ENCODE measurements at places on chromosomes 4 and X.

- DNase-seq: no peak
Measured at GRCh38 chr4:137700751-137701150, 168.5 kb upstream of the PCDH18 start.

DNA sequence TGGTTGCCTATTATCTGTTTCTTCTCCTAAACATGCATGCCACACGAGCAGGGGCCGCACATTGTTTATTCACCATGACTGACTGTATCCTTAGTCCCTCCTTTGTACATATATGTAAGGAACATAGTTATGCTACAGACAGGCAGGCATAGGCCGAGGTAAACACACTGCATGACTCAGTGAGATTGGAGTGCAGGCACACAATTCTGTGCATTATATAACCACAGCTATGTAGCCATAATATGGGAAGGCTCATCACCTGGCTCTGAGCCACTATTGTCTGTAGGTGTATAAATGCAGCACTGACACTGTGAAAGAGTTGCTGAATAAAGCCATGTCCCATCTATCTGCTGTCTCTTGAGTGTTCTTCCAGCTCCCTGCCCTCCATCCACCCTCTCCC lies 431.6 kb downstream of the IDS start:
- no peak for DNase-seq

DNA sequence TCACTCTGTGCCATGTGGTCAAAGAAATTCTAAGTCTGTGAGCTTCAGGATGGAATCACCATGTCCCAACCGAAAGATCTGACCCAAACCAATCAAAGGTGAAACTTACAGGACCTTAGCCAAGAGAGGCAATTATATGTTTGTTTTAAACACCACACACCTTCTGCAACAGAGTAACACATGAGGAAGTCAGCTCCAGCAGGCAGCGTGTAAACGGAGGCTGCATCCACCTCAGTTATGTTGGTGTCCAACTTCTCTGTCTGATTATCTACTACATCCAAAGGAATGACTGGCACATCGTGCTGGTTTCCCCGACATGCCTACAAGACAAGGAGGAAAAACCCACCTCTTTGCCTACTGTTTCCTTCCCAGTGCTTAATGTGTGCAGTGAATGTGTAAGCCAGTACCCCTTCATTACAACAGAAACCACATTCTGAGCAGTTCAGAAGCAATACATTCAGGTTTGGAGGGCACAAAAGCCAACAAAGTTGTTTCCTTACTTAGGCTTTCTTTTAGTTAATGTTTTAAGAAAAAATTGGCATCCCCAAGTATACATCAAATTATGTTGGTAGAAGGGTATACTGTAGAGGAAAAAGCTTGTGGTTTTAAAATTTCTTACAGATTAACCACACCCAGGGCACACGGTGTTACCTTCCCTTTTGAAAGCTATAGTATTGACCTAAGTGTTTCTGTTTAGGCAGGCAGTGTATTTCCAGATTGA lies 12.4 kb downstream of the CASP6 start:
- peak; percentile 31 for DNase-seq

- no peak for DNase-seq
Measured at GRCh38 chrX:13093529-13094140, 49.2 kb upstream of the FAM9C start.

- no peak for DNase-seq
Measured at GRCh38 chr4:4474476-4474875, 67.4 kb downstream of the STX18 start.

- no peak for DNase-seq
Measured at GRCh38 chr4:108261026-108261425, 92.3 kb upstream of the LEF1 start.

GRCh38 chr4:90181644-90182043 lies 54.5 kb downstream of the CCSER1 start:
- no peak for DNase-seq

GRCh38 chr4:88592600-88593448 lies 544 bp downstream of the HERC3 start:
- peak; percentile 20 for DNase-seq

DNA sequence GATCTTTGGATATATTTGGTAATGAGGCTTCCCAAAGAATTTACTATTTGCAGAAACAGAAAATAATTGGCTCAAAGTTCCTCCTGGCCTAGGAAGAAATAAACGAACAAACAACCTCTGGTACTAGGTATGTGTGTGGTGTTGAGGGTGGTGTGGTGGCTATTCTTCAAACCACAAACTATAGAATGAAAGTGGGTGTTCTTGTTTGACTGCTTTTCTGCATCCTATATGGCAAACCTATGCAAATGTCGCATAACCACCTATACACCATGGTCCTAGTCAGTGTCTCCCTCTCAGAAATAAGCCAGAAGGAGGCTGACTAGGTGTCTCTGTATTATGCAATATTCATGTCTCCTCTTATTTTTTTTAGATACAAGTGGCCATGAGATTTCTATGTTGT lies 106.6 kb upstream of the PCDH18 start:
- no peak for DNase-seq

GRCh38 chrX:25300994-25301393 lies 285.2 kb upstream of the ARX start:
- DNase-seq: no peak

GRCh38 chr4:114890773-114891172 lies 222.6 kb downstream of the NDST4 start:
- no peak for DNase-seq

- no peak for DNase-seq
Measured at GRCh38 chr4:54843946-54844345, 186.2 kb downstream of the KIT start.

DNA sequence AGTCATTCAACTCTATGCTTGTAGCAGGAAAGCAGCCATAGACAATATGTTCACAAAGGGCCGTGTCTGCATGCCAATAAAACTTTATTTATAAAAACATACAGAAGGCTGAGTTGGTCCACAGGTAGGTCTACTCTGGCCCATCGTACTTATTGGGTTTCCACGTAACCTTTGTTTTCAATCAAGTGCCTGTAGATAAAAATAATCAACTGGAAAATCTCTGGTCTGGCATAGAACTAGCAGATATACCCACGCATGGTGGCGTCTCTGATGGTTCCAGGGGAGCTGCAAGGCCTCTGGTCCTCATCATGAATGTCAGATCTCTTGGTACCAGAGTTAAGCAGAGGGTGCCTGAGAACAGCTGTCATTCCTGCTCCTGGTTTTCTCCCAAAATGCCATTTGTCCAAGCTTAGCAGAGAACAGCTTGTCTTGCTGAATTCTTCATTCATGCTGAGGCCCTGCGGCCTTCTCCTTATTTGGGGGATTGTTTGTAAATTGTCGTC lies 31.4 kb upstream of the JAKMIP1 start:
- no peak for DNase-seq

DNA sequence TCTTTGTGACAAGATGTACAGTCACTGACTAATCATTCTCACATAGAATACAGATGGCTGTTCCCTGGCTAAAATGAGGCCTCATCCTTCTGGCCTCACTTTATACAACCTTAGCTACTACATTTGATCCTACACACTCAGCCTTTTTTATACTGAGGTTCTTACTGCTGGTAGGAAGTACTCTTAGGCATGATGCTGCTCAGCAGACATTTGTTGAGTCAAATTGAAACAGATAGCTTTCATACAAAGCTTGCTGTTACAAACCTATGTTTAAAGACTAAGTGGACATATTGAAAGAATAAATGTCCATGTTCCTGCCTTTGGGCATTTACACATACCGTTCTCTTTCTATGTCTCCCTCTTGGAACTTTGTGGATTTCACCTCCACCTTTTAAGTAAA lies 154.9 kb downstream of the NPFFR2 start:
- DNase-seq: no peak

- DNase-seq: no peak
Measured at GRCh38 chrX:11386812-11387211, 93.6 kb downstream of the AMELX start.

DNA sequence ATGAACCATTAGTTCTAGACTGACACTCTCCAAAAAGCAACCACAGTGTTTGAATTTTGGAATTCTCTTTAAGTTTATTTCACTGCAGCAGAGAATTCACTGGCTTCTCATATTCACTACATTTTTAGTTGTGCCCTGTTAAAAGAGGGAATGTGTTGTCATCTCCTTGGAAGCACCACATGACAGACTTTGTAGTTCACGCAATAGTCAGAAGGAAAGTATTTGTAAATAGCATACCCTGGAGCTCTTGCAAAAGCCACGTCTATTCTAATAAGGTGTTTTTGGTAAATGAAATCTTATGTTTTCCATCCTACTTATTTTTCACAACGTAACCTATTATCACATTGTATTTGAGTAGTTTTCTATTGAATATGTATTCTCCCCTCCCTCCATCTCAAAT lies 25.8 kb downstream of the DOCK11 start:
- DNase-seq: no peak

DNA sequence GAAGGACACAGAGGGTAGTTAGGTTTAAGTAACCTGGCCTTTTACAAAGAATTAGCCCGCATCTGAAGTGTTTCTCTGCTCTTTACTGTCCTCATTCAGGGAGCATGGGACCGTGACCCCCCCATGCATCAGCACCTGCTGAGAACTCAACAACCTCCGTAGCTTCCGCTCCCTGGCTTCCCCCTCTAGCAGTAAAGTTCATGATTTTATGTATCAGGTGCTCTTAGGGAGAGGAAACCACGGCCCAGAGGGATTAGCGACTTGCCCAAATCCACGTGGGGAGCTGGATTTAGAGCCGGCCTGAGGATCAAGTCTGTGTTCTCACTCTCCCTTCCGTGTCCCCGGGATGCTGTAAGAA lies 284.6 kb upstream of the GATB start:
- no peak for DNase-seq

- no peak for DNase-seq
Measured at GRCh38 chrX:72079607-72080006, 52.1 kb downstream of the RTL5 start.

DNA sequence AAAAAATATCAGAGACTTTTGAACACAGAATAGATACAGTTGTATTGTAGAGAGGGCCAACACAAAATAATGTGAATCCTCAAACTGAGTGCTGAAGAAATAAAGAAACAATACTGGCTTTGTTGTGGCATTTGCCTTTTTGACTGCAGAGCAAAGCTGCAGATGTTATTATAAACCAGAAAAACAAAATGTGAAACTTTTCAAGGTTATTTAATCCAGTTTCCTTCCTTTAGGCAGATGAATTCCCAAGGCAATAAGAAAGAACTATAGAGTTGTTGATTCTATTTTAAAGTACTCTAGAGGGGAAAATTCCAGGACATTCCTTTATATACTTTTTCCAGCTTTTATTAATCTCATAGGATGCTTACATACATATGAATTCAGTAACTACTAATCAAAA lies 186.8 kb downstream of the NDST4 start:
- DNase-seq: no peak

DNA sequence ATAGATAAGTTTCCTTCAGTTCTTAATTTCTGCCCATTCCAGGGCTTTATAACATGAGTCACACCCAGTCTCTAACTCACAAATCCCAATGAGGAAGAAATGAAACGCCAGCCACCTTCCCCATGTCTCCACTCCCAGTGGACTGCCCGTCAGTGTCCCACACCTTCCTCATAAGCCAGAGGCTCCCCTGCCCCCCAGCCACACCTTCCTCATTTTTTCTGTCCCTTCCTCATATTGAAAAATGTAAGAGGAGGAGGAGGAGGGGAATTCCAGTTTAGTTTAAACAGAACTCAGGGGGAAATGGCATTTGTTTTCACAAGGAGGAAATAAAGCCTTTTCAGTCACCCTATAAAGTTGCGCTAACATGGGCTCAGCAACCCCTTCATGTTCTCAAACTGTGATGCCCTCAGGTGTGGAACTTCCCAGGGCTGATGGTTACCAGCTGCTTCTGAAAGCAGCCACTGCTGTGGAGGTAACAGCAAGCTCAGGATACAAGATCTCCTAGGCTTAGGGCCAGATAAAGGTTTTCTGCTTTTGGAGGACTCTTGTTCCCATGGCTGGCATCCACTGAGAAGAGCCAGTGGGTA lies 97.8 kb downstream of the PARM1 start:
- DNase-seq: peak; percentile 16

DNA sequence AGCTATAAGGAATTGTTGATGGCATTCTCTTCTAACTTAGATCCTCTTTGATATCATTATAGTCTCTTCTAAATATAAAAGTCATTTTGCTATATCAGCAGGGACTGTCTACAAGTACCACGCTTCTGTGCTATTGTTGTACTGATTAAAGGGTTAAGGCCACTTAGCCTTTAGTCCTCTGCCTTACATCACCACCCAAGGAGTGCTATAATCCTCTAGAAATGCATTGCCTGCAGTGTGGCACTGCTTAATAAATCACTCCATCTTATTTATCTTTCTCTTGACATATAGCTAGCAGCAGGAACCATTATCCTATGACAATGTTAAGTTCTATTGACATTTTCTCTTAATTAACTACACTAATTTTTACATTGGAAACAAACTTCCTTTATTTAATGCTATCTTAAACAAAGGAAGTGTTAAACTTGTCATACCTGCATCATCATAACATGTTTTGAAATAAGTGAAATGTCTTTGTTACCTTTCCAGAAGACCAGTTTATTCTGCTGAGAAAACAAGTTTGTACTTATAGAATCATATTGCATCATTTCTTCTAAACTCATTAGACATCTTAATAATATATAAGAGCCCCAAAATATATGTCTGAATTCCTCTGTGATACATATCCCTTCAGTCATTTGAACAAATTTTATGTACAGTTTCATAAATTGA lies 360.9 kb upstream of the ATOH1 start:
- DNase-seq: no peak

GRCh38 chr4:68129793-68130192 lies at the start of gene TMPRSS11F:
TSS of gene TMPRSS11F (minus strand) at chr4:68129869. CDS start at chr4:68129820, 49 bp downstream.
- DNase-seq: no peak

- no peak for DNase-seq
Measured at GRCh38 chr4:154344686-154345085, 146.9 kb downstream of the DCHS2 start.

DNA sequence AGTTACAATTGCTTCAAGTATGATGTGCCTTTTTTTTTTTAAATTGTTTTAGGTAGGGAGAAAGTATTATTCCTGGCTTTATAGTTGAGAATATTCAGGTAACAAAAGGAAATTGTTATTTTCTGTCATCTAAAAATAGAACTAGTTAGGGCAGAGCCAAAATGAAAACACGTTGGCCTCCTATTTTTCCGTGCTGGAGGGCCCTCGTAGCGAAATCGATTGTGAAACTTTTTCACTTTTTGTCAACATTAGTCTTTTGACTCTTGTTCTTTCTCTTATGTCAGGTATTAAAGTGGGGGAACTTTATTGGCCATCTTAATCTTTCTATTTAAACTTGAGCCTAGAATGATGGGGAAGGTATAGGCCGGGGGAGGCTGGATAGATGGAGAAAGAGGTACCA lies 104.9 kb downstream of the ARHGAP10 start:
- no peak for DNase-seq

DNA sequence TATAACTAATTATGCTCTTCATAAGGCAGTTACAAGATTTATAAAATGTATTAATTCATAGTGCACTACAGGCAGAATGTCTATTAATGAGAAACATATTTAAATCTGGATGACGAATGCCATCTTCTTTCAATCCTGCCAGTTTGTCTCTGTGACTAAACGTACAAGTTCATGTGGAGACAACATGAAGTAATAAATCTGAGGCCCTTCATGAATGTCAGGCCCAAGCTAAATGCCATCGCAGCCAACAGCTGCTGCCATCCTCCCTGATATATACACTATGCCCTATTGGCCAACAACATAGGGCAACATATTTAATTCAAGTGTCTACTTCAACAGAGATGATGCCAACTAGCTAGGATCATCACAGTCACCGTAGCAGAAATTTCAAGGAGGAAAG lies 43.7 kb downstream of the TSPAN5 start:
- DNase-seq: no peak

Data from GM12878 (cell line).